ENCODE measurements at places on chromosomes 11 and 22. TPM values are rescaled to one million over a fixed set of nuclear protein-coding genes. Genes with fewer than 3 reads are reported as not detected.

Gene DCDC1
- total RNA-seq, result 0.64 TPM

Gene CREB3L1
- total RNA-seq, result 5.8 TPM

Gene ALX4
- total RNA-seq, result 5.0 TPM

Gene MYBPC3
- total RNA-seq, result not detected

Gene MISFA
- total RNA-seq, result 2.0 TPM

Gene CBLIF
- total RNA-seq, result not detected

Gene FEN1
- 103 TPM for total RNA-seq

Gene OR10D3
- total RNA-seq, result not detected

Gene UNC93B1
- total RNA-seq, result 75.7 TPM

Gene OMP
- not detected for total RNA-seq

Gene SLC17A6
- total RNA-seq, result not detected

Measured in A549 treated with CpdA at 1 μM for 4 hours (cell line).